ENCODE measurements at places on chromosomes 1 and 21. TPM values are rescaled to one million over a fixed set of nuclear protein-coding genes. Genes with fewer than 3 reads are reported as not detected.

NUDT4B gene
- 8.3 TPM for total RNA-seq

SH3BGR gene
- total RNA-seq, result 2.8 TPM

RPE65 gene
- total RNA-seq, result not detected

CELA3B gene
- not detected for total RNA-seq

RSPO1 gene
- 0.15 TPM for total RNA-seq

ZNF670 gene
- 1.8 TPM for total RNA-seq

CITED4 gene
- 2.5 TPM for total RNA-seq

PDC gene
- total RNA-seq, result not detected

INAVA gene
- total RNA-seq, result not detected

LAMC2 gene
- total RNA-seq, result 2.3 TPM

PKLR gene
- total RNA-seq, result not detected

SLC25A33 gene
- total RNA-seq, result 3.5 TPM

NID1 gene
- total RNA-seq, result 48.3 TPM

TMEM51 gene
- 8.3 TPM for total RNA-seq

CLDN19 gene
- not detected for total RNA-seq

SERPINC1 gene
- 0.17 TPM for total RNA-seq

Data from smooth muscle cell of trachea (primary cell).